ENCODE measurements at places on chromosomes 2 and 18.

DNA sequence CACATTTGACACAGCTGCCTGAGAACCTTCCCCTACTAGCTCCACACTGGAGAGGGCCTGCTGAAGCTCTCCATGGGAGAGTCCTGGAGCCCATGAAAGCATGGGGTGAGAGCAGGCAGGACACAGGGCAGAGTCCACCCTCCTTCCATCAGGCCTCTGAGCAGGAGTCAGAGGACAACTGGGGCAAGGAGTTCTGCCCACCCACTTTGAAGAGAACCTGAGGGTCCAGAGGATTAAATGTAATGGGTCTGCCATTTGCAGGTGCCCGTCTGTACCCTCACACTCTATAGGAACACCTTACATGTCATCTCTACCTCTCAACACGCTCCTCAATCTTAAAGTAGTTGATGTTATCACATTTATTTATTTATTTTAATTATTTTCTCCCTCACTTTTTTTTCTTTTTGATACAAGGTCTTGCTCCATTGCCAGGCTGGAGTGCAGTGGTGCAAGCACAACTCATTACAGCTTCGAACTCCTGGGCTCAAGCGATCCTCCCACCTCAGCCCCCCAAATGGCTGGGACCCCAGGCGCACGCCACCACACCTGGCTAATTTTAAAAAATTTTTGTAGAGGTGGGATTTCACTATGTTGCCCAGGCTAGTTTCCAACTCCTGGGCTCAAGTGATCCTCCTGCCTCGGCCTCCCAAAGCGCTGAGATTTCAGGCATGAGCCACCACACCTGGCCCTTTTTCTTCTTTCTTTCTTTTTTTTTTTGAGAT is 10.2 kb downstream of the ADRA2B start:
- no peak for DNase-seq

DNA sequence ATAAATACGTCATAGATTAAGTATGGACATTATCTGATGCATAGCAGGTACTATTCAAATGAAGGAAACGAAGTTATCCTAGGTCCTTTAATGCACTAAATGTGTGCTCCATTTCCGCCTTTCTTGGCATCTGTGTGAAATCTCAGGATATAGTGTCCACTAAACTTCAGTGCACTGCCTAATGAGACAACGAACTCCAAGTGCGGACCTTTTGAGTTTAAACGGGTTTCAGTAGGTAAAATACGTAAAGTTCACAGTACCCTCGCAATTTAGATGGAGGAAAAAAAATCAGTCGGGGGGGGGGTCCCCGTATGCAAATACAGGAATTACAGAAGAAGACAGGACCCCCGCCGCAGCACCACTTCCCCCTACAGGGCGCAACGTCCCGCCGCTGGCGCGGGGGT is 729 bp upstream of the REL start:
- no peak for DNase-seq

DNA sequence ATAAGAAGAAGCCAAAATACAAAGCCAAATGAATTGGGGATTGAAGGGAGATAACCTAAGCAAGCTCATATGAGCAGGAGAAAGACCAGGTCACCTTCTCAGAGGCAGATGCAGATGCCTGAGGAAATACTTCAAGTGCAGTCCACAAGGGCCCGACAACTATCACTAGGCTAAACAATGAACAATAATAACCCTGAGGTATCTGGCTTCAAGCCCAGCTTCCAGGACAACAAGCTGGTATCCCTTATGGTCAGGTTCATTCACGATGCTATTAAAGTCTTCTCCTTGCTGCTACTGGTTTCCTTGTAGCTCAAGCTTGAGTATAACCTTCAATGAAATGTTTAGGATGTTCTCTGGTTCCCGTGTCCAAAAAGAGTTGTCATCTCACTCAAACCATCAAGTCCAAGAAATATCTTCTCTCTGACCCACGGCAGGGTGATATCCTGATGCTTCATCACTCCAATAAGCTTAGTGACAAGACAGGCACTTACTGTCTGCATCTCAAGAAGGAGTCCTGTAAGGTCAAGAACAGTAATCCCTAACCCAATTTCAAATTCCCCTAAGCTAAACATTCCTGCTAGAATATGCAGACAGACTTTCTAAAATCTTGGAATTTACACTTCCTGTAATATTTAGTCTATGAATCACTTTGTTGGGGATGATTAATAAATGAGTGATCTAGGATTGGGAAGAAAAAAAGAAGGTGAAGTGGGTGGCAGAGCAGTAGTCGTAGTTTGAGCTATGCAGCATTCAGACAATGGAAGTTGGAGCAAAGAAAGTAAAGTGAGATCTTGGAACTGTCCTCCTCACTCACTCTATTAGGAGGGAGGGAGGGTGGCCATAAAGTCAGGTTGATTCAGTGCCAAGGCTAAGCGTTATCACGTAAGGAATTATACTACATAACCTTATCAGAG is 33.1 kb downstream of the CHN1 start:
- DNase-seq = no peak

DNA sequence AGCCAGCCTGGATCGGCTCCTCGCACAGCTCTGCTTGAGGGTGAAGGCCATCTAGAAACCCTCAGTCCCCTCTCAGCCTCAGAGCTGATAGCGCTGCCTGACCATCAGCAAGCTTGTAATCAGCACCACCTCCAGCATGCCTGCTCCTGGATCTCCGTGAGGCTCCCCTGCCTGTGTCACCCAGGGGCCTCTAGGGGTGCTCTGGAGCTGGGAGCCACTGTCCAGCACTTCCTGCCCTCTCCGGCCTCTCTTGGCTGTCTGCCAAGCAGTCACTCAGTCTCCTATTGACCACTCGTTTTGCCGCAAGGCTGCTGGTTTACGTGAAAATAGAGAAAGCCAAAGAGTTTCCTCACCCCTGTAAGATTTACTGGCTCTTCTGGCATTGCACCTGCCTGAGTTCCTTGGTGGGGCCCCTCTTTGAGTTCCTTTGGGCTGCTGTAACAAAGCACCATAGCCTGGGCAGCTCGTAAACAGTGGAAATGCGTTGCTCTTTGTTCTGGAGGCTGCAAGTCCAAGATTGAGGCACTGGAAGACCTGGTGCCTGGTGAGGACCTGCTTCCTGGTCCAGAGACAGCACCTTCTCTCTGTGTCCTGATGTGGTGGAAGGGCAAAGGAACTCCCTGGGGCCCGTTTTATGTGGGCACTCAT is 17.9 kb downstream of the CAPN10 start:
- no peak for DNase-seq

DNA sequence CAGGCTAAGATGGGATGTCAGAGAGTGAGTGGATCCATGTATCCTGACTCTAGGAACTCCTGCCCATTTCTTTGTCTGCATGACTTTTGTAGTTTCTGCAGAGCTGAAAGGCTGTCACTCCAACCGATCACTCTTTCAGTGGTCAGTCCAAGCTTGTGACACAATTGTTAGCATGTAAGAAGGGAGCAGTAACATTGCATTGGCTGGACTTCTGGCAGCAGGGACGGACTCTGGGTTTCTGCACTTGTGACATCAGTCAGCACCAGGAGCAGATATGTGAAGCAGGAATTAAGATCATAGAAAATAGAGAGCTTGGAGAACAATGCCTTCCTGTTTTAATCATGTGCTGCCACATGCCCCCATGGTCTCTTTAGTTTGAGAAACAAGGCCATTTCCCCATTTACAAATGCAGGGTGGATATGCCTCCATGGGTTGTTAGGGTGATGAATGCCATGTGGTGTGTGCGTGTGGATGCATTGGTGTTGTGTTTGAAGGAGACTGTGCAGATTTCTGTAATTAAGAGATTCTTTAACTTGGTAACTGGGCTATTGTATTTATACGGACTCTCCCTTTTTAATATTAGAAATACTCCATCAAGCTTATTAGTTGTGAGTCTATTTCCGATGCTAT is 214.3 kb upstream of the EPHA4 start:
- DNase-seq = no peak

DNA sequence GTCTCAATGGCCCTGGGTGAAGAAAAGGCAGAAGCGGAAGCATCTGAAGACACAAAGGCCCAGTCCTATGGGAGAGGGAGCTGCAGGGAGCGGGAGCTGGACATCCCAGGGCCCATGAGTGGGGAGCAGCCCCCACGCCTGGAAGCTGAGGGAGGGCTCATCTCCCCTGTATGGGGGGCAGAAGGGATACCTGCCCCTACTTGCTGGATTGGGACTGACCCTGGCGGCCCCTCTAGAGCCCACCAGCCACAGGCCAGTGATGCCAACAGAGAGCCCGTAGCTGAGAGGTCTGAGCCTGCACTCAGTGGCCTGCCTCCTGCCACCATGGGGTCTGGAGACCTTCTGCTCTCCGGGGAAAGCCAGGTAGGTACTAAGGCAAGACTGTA is 13.2 kb downstream of the CEP68 start:
- no peak for DNase-seq

DNA sequence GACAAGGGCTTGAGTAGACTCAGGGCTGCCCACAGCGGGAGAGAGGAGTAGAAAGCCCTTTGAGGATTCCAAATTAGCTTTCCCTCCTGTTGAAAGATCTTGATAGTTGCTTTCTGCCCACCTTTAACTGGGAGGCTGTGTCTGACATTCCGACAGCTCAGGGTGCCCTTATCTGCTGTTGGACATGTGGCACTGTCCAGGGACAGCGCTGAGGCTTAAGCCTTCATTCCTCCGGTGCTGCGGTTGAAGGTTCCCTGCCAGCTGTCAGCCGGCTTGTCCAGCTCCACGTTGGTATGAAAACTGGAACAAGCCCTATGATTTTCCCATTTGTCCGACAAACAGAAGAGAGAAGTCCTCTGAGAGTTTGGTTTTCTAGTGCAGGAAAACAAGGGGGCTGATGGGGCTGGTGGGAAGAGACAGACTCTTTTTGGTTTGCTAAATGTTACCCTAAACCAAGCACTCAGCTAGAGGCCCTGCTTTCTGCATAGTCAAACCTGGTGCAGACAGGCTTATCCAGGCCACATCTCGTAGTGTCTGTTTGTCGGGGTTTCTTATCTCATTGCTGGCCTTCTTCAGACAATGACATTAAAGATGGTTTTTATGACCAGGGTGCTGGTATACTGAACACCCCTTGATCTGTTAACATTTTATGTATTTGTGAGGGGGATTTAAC is 24.5 kb downstream of the GREB1 start:
- DNase-seq = no peak

DNA sequence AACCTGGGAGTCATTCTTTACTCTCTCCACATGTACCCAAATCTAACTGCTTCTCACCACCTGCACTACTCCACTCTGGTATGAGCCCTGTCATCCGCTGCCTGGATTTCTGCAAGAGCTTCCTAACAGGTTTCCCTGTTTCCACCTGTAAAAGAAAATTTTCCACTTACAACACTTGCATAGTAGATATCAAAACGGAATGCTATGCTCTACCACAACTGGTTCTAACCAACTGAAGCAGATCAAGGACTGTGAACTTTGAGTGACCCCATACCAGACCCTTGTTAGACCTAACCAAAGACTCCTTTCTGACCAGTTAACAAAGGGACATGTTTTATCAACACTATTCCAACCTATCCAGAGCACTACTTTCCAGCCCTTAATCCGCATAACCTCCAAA is 3.8 kb upstream of the TMEM131 start:
- no peak for DNase-seq

GRCh38 chr2:41540272-41540998 is 507.4 kb upstream of the PKDCC start:
- DNase-seq = no peak

DNA sequence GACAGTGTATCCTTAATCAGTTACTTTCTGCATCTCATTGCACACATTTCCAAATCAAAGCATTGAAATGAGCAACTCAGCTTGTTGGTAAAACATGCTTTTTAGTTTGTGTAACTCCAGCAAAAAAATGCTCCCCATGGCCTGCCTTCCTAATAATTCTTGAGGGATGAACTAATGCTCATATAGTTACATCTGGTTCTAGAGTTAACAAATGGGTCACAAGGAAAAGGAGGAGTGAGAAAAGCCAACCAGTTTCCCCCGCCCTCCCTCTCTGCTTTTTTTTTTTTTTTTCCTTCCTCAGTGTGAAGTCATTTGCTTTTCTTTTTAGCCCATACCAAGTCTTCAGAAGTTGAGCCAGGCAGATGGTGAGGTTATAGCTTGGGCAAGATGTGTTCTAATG is 231.7 kb downstream of the MTX2 start:
- DNase-seq = no peak

- no peak for DNase-seq
Measured at GRCh38 chr2:138058427-138058826, 94.2 kb downstream of the HNMT start.

DNA sequence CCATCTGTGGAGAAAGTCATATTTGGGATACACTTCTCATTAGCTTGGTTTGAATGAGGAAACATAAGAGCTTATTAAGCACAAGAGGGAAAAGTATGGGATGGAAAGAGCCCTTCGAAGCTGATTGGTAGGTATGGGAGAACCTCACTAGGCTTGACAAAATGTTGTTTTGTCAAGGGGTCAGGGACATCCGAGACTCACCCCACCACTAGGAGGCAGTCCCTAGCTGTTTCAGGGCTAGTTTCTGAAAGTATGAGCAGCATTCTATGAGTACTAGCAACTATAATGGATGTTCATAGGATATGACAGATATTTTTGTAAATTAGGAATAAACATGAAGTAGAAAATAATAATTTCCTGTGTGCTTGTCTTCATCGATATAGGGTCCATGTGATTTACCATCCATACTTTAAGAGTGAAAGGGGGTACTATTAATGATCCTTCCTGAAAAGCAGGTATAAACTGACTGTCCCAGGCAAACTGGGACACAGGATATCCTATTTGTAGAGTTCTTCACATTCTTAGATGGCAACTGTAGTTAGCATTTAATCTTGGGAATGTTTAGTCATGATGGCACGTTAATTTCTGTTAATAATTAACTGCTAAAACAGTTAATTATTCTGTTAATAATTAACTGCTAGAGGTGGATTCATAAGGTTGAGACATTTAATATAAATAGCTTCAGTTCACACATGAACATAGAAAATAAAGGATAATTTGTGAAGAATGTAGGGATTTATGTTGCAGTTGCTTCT is 28.4 kb downstream of the OTX1 start:
- no peak for DNase-seq

All from GM18507 (cell line).